Body of pancreas (tissue), 4 donors: ENCODE measurements at places on chromosomes 12 and 14.

- no peak for DNase-seq
These were observed 115.4 kb upstream of the BTG1 start for GRCh38 chr12:92261071-92261470.

GRCh38 chr12:122449317-122449716 lies 26.8 kb upstream of the CLIP1 start:
- DNase-seq: no peak

DNA sequence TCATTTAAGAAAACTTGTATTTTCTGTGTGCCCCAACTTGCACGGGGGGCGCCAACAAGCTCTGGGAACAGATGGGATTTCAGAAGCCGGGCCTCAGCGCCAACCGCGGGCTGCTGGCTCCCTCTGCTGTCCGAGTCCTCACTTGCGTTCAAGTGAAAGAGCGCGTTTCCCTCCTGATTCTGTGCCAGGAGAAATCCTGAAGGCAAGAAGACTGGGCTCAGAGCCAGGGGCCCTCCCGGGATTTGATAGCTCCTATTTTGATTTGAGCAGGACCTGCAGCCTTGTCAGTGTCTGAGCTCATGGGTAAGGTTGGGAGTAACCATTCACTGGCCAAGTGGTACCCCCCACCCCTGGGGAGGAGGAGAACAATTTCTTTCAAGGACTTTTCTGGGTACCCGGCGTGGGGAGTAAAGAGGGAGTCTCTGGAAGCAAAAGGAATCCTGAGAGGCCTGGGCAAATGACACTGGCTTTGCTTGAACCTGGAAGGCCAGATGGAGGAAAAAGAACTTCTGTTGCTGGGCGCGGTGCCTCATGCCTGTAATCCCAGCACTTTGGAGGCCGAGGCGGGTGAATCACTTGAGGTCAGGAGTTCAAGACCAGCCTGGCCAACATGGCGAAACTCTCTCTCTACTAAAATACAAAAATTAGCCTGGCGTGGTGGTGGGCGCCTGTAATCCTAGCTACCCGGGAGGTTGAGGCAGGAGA lies 179.0 kb upstream of the RGS6 start:
- peak; percentile 84 for DNase-seq

DNA sequence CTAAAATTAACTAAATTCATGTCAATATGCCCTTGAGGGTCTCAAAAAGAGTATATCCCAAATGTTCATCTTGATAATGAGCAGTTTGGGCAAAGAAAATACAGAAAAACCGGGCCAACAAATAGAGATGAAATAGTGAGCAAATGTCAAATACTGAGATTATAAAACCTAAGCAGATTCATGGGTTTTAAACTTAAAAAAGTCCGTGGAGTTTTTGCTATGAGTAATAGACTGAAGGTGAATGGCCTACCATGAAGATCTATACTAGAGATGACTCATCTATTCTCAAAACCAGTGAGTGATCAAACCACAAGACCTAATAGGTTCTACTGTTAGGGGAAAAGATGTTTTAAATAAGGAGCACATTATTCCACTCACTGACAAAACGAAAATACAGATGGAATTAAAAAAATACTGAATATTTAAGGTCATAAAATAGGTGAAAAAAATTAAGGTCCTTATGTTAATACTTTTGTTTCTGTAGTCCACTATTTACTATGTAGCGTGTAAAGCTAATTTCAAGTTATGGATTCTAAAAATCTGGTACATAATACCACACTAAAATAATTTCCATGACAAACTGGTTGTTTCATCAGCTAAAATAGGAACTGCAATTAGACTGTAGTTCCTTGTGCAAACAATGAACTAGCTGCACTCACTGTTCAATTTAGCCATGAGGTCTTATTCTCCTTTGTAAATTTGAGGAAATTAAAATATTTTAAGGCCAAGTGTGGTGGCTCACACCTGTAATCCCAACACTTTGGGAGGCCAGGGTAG lies 5.0 kb downstream of the HNRNPC start:
- no peak for DNase-seq
